A549 treated with CORT108297 at 1 μM for 4 hours (cell line): ENCODE measurements at places on chromosomes 7 and 10. TPM values are rescaled to one million over a fixed set of nuclear protein-coding genes. Genes with fewer than 3 reads are reported as not detected.

Gene GNGT1
- not detected in 5 replicates for total RNA-seq

Gene CRHR2
- total RNA-seq = not detected in 5 replicates

Gene PKD2L1
- total RNA-seq = 0.03 to 0.07 TPM (median 0.05 TPM) in 3 of 5 replicates, not detected in the others

Gene GHRHR
- not detected in 5 replicates for total RNA-seq

Gene ARHGEF35
- 0.20 to 0.42 TPM (median 0.28 TPM) in 5 replicates for total RNA-seq
